Germinal center (tissue), 1 donor: ENCODE measurements at places on chromosomes 2 and 18.
A peak's percentile ranks its signal among the peaks of the same experiment; 100 is the strongest.

- no peak for DNase-seq
These were observed 134.0 kb downstream of the NRP2 start for GRCh38 chr2:205816268-205816667.

- DNase-seq: no peak
These were observed 55.6 kb upstream of the IMP4 start for GRCh38 chr2:130286983-130287655.

GRCh38 chr18:25798046-25798445 is 292.4 kb downstream of the SS18 start:
- no peak for DNase-seq

GRCh38 chr2:1742681-1743395 is 1.5 kb downstream of the PXDN start:
- peak; percentile 52 for DNase-seq
